Stimulated activated CD4-positive, alpha-beta T cell treated with anti-CD3 and anti-CD28 coated beads, Interleukin-15, amount 100 ng/mL, for 1 hour (primary cell): ENCODE measurements at places on chromosomes 13 and 19.

GRCh38 chr13:66402066-66402465, 828.1 kb downstream of the PCDH9 start:
- DNase-seq = no peak

DNA sequence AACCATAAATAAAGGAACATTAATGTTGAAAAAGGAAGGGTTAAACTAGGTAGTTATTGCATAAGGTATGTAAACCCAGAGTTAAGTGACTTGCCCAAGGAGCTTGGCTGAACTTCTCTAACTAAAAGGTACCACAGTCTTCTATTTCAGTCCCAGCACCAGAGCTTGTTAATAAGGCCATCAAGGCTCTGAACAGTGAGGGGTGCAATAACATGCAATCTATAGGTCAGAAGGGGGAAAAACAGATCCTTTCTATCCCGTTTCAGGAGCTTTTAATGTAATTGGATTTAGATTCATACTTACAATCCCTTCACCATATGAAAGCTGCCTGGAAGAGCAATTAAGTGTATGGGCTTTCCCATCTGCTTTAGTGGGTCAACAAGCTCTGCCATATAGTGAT, 441.5 kb upstream of the SPRY2 start:
- DNase-seq = no peak

DNA sequence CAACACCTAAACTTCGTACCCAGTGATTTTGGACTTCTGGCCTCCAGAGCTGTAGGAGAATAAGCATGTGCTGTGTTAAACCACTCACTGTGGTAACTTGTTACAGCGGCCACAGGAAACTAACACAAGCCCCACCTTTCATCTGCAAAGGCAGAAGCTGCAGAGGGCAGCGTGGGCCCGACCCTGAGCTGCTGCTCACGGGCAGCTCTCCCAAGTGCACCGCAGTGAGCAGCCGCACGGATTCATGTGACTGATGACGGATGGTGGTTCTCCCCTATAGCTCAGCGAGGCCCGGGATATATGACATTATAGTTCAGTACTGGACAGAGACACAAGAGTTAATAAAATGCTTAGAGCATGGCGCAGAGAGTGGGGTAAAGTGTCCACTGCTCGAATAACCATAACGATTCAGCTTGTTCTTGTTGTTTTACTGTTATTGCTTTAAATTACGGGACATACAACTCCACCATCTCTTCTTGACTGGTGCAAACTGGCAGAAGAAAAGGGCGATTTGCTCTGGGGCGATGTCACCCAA, 21.9 kb downstream of the VRK3 start:
- DNase-seq = no peak

DNA sequence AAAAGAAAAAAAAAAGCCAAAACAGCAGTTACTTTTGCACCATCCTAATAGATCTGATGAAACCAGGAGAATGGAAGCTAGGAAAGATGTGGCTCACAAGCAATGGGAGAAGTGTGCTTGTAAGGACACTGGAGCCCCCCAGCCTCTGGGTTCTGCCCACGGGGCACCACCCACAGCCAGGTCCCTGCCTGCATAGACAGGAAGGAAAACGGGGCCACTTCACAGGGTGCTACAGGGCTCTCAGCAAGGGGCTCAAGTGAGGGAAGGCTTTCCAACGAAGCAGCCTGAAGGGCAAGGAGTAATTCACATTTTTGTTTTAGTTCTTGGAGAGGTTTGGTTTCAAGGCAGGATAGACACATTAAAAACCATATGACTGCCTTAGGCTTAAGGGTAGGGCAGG, 42.7 kb downstream of the BRD4 start:
- DNase-seq = no peak

DNA sequence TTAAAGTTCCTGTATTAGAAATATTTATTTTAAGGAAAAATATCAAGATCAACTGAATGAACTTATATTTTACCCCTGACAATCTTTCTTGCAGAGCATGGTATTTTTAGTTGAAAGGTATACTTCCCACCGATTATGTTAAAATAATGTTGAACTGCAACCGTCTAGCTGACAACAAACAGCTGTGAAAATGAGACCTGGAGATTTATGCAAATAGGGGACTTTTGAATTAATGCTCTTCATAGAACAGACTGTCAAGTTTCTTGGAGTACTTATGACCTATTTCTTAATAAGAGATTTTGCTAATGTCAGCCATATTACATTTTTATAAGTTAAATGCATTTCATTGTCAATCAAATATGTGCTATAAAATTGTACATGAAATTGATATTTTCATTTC, 210.9 kb downstream of the NALCN start:
- DNase-seq = no peak
